IPS-NIHi11 (cell line): ENCODE measurements at places on chromosomes 1 and 21.

DNA sequence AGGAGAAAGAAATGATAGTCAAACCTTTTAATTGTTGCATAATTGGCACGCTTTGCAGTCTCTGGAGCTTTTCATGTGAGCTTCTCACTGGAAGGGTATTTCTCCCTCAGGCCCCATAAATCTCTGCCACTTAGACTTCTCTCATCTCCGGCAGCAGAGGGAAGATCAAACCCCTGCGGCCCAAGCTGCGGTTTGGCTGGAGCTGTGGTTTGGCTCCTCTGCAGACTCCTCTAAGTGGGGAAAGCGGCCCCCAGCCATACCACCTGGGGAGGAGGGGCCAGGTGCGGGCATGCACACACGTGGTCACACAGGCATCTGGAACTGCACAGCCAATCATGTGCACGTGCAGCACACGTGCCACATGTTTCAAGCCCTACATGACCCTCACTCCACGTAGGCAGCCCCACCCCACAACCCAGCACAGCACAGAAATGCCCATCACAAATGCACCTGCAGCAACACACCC is 58.3 kb downstream of the UBE2T start:
- no peak for DNase-seq

- DNase-seq, result no peak
Observed at GRCh38 chr1:118902299-118902698, 85.8 kb downstream of the TBX15 start.

- peak; percentile 80 for DNase-seq
Observed at GRCh38 chr1:6249739-6250689, 6.0 kb downstream of the HES3 start.

- no peak for DNase-seq
Observed at GRCh38 chr1:243715285-243715684, 134.8 kb downstream of the AKT3 start.

- DNase-seq, result peak; percentile 83
Observed at GRCh38 chr1:205680073-205680851, at the start of gene SLC45A3. Gene SLC45A3 (minus strand): TSS chr1:205680509. CDS start chr1:205664656, 15,853 bp downstream.

DNA sequence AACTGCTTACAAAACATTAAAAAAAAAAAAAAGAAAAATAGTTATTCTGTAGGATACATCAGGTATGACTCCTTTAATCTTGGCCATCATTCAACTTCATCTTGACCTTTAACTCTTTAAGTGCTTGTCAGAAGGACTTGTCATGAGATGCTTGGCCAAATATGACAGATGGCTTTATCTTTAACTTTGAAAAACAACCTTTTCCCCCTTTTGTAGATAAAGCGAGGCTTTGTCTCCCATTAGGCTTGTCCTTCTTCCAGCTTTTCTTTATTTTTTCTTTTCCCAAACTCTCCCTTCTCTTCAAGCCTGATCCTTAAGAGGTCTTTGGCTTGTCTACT is 2.3 kb downstream of the SRSF10 start:
- DNase-seq, result no peak

DNA sequence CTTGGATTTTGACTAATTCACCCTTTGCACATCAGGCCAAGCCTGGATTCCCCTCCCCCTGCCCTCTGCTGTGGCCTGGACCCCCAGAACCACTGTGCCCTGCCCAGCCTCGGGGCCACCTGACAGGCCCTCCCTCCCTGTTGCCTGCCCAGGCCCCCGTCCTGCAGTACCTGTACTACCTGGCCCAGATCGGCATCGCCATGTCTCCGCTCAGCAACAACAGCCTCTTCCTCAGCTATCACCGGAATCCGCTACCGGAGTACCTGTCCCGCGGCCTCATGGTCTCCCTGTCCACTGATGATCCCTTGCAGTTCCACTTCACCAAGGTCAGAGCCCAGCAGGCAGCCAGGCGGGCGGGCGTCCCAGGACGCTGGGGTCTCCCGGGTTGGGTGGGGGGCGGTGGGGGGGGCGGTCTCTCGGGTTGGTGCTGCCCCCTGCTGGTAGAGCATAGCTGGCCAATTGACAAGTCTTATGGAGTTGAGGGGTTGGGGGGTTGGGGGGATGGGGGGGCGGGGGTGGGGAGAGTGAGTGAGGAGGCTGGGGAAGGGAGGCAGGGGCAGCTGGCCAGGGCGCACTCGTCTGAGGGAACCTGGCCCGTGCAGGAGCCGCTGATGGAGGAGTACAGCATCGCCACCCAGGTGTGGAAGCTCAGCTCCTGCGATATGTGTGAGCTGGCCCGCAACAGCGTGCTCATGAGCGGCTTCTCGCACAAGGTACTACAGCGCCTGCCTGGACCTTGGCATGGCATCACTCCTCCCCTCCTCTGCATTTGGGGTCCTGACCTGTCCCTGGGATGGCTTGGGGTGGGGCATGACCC is 10.7 kb downstream of the AMPD2 start:
- DNase-seq, result peak; percentile 90

DNA sequence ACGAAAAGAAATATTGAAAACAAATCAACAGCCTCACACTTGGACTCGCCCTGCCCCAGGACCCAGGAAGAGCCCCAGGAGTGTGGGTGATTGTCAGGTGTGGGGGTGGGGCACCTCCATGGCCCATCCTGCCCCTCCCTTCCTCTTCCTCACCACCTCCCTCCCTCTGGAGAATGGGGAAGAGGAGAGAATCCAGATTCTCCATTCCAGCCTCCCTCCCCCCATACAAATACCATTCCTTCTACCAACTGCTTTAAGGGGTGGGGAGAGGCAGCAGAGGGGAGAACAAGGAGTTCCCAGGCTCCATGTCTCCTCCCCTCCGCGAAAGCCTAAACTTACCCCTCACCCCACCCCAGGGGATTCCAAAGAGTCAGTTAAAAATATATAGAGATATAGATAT is 36.7 kb downstream of the MEF2D start:
- no peak for DNase-seq

DNA sequence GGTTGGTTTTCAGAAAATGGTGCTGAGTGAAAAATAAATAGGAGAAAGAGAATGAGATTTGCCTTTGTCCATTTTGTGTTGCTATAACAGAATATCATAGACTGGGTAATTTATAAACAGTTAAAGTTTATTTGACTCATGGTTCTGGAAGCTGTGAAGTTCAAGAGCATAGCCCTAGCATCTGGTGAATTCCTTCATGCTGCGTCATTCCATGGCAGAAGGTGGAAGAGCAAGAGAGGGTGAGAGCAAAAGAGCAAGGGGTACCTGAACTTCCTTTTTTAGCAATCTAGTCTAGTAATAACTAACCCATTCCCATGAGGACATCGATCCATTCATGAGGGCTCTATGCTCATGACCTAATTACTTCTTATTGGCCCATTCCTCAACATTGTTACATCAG is 209.1 kb upstream of the ZP4 start:
- no peak for DNase-seq

GRCh38 chr1:205073511-205073910 is 10.7 kb downstream of the TMEM81 start:
- no peak for DNase-seq

DNA sequence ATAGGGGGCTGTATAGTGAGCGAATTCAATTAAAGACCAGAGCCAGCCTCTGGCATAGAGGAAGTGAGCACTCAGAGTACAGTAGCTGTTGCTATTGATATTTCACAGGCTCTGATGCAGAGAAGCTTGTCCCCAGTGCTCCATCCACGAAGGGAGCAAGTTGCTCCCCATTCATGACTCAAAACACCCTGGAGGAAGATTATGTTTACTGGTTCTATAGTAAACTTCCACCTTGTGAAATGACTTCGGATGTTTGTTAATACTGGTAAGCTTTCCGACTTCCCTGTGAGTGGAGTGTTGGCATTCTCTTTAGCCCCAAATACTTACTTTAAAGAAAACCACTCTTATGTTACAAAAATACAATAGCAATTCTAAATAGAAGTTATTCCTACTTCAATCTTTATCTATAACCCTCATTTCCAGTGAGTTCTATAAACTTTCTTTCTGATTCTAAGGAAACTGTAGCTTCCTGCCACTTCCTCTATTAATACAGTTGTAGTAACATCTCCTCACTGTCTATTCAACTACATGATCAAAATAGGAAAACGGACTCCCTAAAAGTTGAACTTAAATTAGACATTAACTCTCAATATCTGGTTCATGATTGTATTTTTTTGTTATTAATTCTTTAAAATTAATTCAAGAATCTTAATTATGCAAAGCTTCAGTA is 46.4 kb downstream of the ZNF281 start:
- DNase-seq, result no peak

- DNase-seq, result no peak
Observed at GRCh38 chr1:54742282-54742681, 22.0 kb downstream of the PARS2 start.

- DNase-seq, result no peak
Observed at GRCh38 chr1:248714248-248714647, 11.7 kb upstream of the OR14I1 start.

GRCh38 chr1:30358500-30358899 is 364.9 kb downstream of the MATN1 start:
- no peak for DNase-seq

DNA sequence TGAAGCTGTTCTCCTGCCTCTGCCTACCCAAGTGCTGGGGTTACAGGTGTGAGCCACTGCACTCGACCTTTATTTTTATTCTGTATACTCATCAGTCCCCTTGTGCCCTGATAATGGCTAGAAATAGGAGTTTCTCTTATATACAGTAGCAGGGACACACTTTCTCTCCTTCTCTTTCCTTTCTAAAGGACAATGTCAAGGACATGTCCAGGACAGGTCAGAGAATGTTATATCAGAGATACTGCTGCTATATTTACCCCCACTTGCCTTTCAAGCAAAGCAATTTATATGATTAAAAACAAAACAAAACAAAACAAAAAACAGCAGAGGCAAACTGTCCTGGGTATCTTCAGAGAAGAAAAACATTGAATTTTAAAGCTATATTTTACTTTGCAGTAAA is 43.2 kb upstream of the LRIG2 start:
- no peak for DNase-seq

- no peak for DNase-seq
Observed at GRCh38 chr21:36591326-36591970, 107.5 kb upstream of the SIM2 start.

DNA sequence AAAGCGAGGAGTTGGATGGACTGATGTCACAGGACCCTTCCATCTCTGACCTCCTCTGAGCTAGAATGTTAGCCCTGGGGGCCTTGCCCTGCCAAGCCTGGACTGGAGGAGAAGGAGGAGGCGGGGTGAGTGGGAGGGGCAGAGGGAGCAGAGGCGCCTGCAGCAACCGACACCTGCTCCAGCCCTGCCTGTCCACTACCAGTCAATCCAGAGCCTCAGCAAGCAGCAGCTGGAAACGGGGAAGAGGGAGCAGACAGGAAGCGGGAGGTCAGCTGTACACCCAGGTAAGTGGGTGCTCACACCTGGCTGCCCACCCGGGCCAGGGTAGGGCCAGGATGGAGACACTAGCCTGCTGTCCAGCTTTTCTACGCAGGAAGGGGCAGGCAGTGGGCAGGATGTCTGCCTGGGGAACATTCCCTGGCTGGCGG is at the start of gene IGFN1:
IGFN1 (plus strand) TSS at position 201 of the 428 bp plus-strand sequence. CDS start 2,470 bp downstream, outside the sequence.
- peak; percentile 86 for DNase-seq
